ENCODE measurements at places on chromosomes 4 and X. TPM values are rescaled to one million over a fixed set of nuclear protein-coding genes. Genes with fewer than 3 reads are reported as not detected.

The MAGEE1 gene
- total RNA-seq = 3.7 TPM

The ADH1C gene
- 5.4 TPM for total RNA-seq

The TLR8 gene
- total RNA-seq = 6.1 TPM

The FRMPD3 gene
- not detected for total RNA-seq

The CC2D2A gene
- total RNA-seq = 44.1 TPM

GRCh38 chr4:146032234-146032860, 93.7 kb upstream of the ZNF827 start:
- no peak for DNase-seq
- H3K36me3 ChIP-seq = no peaks in the 10 kb centered on the region
- no peak overlapping the region for H3K27ac ChIP-seq
- no peak overlapping the region for H3K4me3 ChIP-seq
- no peaks in the 10 kb centered on the region for H3K27me3 ChIP-seq

DNA sequence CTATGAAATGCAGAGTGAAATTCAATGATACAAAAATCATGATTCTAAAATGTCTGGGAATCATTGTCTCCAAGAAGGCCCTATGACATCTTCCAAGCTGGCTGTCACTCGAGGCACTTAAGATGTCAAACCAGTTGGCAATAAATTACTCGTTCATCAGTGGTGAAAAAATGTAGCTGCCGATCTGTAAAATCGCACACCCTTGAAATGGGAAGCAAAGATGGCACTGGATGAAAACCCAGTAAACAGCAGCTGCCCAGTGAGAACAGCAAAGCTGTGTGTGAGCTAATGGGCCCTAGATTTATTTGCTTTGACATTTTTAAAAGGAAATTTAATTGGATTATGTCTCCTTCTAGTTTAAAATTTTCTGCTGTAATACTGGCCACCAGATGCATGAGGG, 181.9 kb upstream of the NDP start:
- no peak for DNase-seq
- H3K4me3 ChIP-seq = no peak overlapping the region
- H3K27ac ChIP-seq = no peak overlapping the region
- no peaks in the 10 kb centered on the region for H3K27me3 ChIP-seq

DNA sequence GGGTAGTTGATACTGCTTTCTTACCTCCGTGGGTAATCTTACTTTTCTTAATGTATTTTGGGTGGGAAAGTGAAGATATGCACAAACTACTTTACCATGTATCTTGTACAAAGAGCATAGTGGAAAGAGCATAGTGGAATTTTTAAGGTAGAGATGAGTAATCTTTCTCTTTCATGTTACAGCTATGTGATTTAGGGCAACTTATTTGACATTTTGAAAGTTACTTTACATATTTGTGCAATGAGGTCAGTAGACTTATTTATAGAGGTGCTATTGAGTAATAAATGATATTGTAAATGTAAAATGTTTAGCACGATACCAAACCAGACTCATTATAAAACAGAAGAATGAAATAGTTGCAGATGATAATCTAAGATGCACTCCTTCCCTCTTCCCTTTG, 351.2 kb downstream of the TRAM1L1 start:
- DNase-seq = no peak
- no peaks in the 10 kb centered on the region for H3K36me3 ChIP-seq
- no peaks in the 10 kb centered on the region for H3K4me1 ChIP-seq

- no peak overlapping the region for H3K4me3 ChIP-seq
- no peaks in the 10 kb centered on the region for H3K27me3 ChIP-seq
- no peaks in the 10 kb centered on the region for H3K4me1 ChIP-seq
These were observed 1639.0 kb upstream of the IGFBP7 start for GRCh38 chr4:58749206-58749605.

- H3K36me3 ChIP-seq = no peaks in the 10 kb centered on the region
- no peaks in the 10 kb centered on the region for H3K27me3 ChIP-seq
- DNase-seq = no peak
- H3K27ac ChIP-seq = no peak overlapping the region
- no peak overlapping the region for H3K4me3 ChIP-seq
These were observed 189.8 kb downstream of the PPP3CA start for GRCh38 chr4:101157415-101158133.

DNA sequence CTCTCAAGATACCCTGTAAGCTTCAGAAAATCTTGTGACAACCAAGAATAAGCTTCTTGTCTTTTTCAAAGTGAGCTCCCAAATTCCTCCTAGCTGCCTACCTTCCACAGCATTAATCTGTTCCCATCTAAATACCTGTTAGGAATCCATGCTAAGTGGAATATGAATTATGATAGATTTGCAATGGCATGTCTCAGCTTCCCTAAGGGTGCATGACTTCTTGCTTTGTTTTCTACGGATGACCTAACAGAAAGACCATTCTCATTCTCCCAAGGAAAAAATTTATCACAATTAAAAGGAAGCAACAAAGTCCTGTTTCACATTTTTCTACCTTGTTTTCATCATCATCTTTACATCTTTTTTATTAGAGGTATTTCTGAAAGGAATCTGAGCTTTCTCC, 532.7 kb downstream of the GRXCR1 start:
- H3K4me1 ChIP-seq = no peaks in the 10 kb centered on the region
- no peaks in the 10 kb centered on the region for H3K36me3 ChIP-seq
- H3K4me3 ChIP-seq = no peak overlapping the region
- no peaks in the 10 kb centered on the region for H3K27me3 ChIP-seq

DNA sequence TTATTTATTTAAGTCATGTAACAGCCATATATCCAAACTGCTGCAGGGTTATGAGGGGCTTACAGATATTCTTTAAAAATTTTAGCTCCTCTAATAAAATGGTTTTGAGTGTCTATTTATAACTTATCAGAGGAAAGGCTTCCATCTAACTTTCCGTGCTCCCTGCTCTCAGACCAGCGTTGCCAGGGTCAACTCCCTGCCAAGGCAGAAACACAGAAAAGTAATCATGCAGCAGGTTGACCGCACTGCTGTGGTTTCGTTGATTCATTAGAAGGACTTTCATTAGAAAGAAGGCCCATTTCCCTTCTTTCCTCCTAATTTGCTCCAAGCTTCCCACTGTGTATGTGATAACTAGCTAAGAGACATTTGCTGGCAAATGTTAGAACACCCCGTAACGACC, 33.9 kb downstream of the BCLAF3 start:
- DNase-seq = no peak
- peaks cover 14% of the 10 kb centered on the region for H3K4me1 ChIP-seq
- H3K4me3 ChIP-seq = no peak overlapping the region
- H3K27me3 ChIP-seq = no peaks in the 10 kb centered on the region

- DNase-seq = no peak
- no peaks in the 10 kb centered on the region for H3K27me3 ChIP-seq
- no peak overlapping the region for H3K27ac ChIP-seq
- no peak overlapping the region for H3K4me3 ChIP-seq
These were observed 55.9 kb downstream of the TRIM2 start for GRCh38 chr4:153260132-153260531.

DNA sequence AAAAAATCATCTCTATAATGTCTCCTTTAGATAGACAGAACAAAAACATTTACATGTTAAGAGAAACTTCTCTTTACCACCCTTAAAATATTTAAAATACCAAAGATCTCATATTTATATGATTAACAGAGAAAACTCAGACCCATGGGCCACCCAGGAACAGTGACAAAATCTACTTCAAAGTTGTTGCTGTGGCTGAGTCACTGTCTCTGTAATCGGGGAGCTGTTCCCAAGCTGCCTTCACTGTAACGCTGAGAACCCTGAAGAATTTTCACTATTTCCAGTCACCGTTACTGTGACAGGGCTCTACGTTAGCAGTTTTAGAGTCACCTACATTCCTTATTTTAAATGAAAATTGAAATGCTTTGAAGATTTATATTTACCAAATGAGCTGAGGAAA, 9.0 kb upstream of the DAPP1 start:
- no peaks in the 10 kb centered on the region for H3K27me3 ChIP-seq
- peaks cover 25% of the 10 kb centered on the region for H3K4me1 ChIP-seq
- DNase-seq = no peak

- H3K27ac ChIP-seq = no peak overlapping the region
- no peaks in the 10 kb centered on the region for H3K27me3 ChIP-seq
- no peaks in the 10 kb centered on the region for H3K36me3 ChIP-seq
- H3K4me3 ChIP-seq = no peak overlapping the region
These were observed 115.1 kb upstream of the PNPLA4 start for GRCh38 chrX:8042304-8042703.

GRCh38 chr4:72953571-72953970, 115.9 kb downstream of the COX18 start:
- no peaks in the 10 kb centered on the region for H3K36me3 ChIP-seq
- no peaks in the 10 kb centered on the region for H3K27me3 ChIP-seq
- no peaks in the 10 kb centered on the region for H3K4me1 ChIP-seq
- no peak for DNase-seq
- H3K4me3 ChIP-seq = no peak overlapping the region

DNA sequence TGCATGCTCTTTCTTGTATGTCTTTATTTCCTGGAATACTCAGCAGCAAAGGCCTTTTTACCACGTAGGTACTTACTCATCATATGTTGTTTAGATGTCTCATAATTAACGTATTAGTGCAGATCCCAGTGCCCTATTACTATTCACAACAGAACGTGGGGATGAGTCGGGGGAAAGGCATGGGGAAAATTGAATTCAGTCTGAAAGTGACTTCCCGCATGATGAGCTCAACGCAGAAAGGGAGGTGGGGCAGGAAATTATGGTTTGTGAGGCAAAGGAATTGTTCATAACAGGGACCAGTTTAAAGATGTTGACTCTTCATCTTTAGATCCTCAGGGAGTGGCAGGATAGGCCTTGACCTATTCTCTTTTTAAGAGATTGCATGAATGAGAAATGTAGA, 2.0 kb upstream of the TMPRSS11D start:
- DNase-seq = no peak
- H3K36me3 ChIP-seq = no peaks in the 10 kb centered on the region
- H3K4me3 ChIP-seq = no peak overlapping the region
- no peaks in the 10 kb centered on the region for H3K4me1 ChIP-seq

DNA sequence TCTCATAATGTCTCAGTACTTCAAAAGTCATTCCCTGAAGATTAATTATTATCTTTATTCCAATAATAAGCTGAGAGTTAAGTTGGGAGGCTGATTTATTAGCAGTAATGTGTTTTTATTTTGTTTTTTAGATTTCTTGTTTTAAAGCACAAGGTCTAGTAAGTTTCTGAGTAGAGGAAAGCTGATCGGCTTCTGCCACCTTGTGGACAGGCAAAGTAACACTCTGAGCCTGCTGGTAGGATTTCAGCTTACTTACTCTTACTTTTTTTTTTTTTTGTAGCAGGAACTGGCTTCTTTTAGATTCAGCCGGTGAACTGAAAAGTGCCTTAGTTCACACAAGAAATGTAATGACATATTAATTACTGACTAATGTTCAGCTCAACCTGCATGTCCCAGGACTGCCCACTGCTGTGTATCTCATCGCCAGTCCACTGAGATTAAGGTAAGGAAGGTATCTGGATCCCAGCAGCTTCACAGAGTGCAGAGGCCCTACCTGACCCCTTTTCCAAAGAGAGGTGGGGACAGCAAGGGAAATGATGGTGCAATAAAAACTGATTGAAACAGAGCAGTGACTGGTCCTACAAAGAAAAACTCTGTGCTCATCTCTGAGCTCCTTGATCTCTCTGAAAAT, 126.5 kb downstream of the ADGRA3 start:
- DNase-seq = no peak
- H3K27me3 ChIP-seq = no peaks in the 10 kb centered on the region
- no peak overlapping the region for H3K27ac ChIP-seq
- H3K36me3 ChIP-seq = peaks cover 7% of the 10 kb centered on the region

- H3K36me3 ChIP-seq = no peaks in the 10 kb centered on the region
- peak overlapping the region; percentile 39 for H3K4me3 ChIP-seq
- H3K27me3 ChIP-seq = no peaks in the 10 kb centered on the region
- no peak for DNase-seq
These were observed 36.6 kb downstream of the PITX2 start for GRCh38 chr4:110586131-110586850.

DNA sequence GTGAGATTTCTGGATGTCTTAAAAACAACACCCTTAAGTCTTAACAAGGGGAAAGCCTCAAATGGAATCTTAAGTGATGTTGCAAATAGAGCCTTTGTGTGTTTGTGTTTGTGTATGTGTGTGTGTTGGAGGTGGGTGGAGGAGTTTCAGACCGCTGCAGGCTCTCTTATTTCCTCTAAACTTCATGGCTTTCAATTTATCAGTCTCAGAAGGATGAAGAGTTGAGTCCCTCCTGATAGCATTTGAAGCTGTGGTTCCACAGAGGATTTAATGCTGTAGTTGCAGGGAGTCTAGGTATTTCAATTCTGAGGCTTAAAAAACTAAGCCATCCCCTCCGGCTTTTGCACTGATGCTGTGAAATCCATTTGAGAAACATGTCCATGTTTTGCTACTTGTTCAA, 4.3 kb upstream of the AGA start:
- no peak for DNase-seq
- no peaks in the 10 kb centered on the region for H3K36me3 ChIP-seq
- no peak overlapping the region for H3K27ac ChIP-seq
- no peaks in the 10 kb centered on the region for H3K27me3 ChIP-seq
- peaks cover 6% of the 10 kb centered on the region for H3K4me1 ChIP-seq

- H3K4me1 ChIP-seq = no peaks in the 10 kb centered on the region
- no peaks in the 10 kb centered on the region for H3K36me3 ChIP-seq
- H3K4me3 ChIP-seq = peak overlapping the region; percentile 81
- no peaks in the 10 kb centered on the region for H3K27me3 ChIP-seq
- H3K27ac ChIP-seq = no peak overlapping the region
- DNase-seq = no peak
These were observed 687 bp upstream of the ZNF275 start for GRCh38 chrX:153333266-153333665.

Measured in thoracic aorta (tissue), 2 donors.